ENCODE measurements at places on chromosomes 6 and 20.

GRCh38 chr20:10360878-10361277 is 73.1 kb downstream of the MKKS start:
- DNase-seq, result no peak

GRCh38 chr6:165986311-165986913 is 181.2 kb downstream of the TBXT start:
- no peak for DNase-seq

DNA sequence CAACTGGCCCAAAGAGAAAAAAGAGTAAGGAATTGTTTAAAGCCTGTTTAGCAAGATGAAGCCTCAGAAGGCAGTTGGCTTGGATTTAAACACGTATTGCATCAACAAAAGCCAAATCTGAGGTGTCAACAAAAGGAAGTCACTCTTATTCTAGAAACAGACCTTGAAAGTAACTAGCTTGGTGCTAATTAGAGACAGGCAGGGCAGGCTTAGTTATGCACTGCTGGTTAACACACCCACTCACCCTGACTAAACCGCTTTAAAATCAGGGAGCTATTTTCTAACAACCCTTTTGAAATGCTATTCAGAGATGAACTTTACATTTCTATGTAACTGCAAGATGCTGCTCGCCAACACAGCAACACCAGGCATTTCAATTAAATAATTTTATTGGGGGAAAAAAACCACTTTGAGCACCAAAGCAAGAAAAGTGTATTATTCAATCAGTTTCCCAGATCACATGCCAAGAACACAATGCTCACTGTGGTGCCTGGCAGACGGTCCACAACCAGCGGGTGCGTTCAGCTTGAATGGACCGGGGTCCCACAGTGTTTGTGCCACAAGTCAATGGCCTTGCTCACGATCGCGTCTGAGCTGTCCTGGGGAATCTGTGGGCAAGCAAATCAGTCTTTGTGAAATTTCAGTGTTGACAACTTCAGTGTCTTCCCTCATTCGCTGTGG is 23.6 kb downstream of the TBC1D7 start:
- DNase-seq, result no peak

DNA sequence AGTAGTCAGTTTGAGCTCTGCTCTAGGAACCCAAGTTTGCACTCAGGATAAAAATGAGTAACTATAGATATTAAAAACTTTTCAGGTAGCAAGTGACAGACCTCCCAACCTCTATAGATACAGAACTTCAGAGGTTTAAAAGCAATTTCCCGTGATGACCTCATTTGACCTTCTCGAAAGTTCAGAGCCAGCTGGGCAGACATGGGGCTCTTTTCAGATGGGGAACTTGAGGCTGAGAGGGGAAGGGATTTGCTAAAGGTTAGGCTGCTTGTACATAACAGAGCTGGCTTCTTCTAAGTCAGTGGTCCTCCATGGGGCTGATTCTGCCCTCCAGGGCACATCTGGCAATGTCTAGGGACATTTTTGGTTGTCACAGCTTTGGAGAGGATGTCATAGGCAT is 58.8 kb upstream of the ZNF831 start:
- no peak for DNase-seq

- DNase-seq, result no peak
These were observed 12.9 kb upstream of the CEP85L start for GRCh38 chr6:118663993-118664985.

DNA sequence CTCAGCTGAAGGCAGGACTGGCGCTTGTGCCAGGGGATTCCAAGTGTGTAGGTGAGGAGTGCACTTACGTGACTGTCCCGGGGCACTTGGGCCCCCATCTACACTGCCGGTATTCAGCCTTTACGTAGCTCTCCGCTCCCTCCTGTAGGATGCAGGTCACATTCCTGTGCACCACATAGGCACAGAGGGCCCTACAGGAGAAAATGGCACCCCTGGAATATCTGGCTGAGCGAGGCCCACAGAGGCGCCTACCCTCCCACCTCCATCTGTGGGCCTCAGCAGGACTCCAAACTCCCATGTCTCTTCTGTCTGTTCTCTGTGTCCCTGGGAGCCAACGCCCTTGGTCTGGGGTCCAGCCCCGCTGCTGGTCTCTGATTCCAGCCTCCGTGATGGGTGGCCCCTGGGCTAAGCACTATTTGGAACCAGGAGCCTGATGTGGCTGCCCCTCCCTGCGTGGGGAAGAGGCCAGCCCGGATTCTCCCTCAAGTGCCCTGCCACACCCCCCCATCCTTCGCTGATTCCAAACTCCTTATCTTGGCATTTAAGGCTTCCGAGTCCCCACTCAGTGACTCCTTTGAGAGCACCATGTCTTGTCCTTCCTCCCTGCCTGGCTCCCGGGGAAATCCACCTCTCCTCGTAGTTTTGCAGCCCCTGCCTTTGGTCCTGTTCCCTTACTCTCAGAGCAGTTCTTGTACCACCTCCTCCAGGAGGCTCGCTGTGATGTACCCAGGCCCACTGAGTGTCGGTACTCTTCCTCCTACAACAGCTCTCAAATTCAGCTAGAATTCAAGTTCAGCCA is 1.5 kb downstream of the EMILIN3 start:
- no peak for DNase-seq

DNA sequence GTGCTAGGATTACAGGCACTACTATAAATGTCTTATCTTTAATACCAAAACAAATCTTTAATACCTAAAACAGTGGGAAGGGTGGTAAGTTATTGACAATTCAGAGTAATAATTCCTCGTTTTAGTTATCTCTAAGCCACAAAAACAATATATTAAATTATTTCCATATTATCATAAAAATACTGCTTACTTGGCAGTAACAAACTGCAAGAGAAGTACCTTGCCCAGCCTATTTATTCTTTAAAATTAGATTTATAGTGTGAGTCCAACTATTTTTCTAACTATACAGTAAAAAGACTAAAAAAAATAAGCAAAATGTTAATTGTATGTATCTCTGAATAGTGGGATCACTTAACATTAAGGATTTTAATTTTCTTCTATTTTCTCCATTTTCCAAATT is 123.2 kb downstream of the HACE1 start:
- no peak for DNase-seq

GRCh38 chr6:45052325-45052724 is 275.8 kb upstream of the RUNX2 start:
- no peak for DNase-seq

DNA sequence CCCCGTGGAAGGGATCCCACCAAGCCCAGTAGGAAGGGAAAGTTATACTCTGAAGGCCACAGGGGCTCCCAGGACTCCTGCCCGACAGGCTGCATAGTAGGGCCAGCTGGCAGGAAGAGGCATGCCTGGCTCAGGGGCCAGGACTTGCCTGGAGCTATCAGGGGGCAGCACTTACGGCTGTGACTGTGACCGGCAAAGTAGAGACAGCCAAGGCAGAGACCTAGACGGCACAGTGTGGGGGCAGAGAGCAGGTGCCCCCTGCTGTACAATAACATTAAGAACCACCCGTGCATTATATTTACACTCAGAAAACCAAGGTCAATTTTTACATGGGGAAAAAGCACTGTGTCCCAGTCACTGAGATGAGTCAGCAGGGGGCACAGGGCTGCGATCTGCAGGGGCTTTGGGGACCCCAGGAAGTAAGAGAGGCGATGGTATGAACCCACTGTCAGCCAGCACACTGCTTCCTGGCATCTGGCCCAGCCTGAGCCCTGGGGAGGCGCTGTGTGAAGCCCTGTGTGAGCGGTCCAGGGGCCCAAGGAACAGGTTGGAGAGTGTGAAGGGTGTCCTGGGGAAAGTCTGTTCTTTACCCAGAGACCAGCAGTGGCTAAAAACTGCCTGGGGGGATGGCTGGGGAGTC is 9.9 kb downstream of the CCDC167 start:
- no peak for DNase-seq

GRCh38 chr6:42338744-42339222 is 112.9 kb downstream of the TRERF1 start:
- DNase-seq, result no peak

DNA sequence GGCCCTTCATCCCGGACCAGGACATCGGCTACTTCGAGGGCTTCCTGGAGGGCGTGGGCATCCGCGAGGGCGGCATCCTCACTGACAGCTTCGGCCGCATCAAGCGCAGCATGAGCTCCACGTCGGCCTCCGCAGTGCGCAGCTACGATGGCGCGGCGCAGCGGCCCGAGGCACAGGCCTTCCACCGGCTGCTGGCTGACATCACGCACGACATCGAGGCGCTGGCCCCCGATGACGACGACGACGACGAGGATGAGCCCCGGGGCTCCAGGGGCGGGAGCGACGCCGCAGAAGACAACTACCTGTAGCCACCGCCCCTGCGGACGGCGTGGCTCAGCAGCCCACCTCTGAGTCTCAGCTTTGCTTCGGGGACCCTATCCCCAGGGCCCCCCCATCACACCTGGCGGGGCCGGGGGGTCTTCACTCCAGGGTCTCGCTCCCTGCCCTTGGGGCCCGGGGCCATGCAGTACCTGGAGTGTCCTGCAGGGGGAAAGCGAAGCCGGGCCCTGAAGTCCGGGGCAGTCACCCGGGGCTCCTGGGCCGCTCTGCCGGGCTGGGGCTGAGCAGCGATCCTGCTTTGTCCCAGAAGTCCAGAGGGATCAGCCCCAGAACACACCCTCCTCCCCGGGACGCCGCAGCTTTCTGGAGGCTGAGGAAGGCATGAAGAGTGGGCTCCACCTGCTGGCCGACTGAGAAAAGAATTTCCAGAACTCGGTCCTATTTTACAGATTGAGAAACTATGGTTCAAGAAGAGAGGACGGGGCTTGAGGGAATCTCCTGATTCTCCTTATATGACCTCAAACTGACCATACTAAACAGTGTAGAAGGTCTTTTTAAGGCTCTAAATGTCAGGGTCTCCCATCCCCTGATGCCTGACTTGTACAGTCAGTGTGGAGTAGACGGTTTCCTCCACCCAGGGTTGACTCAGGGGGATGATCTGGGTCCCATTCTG is 20.8 kb upstream of the HCK start:
- DNase-seq, result peak; percentile 44

DNA sequence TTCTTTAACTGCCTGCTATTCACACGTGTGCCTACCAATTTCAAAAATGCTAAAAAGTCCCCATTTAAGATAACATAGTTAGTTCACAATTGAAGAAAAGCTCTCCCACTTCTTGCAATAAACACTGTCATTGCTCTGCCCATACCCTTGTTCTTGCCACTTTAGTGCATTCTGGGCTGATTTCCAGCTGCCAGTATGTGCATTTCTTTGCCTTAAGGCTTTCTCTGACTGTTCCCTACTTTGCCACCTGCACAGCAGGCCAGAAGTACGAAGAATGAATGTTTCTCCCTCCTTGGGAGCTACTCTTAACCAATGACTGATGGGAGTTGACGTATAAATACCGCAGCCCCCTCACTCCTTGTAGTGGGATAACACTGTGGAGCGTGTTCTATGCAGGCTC is 16.0 kb upstream of the ATRN start:
- no peak for DNase-seq

- DNase-seq, result no peak
These were observed 74.0 kb downstream of the MDGA1 start for GRCh38 chr6:37623666-37624065.

- no peak for DNase-seq
These were observed 108.6 kb upstream of the DOK5 start for GRCh38 chr20:54366669-54367344.

DNA sequence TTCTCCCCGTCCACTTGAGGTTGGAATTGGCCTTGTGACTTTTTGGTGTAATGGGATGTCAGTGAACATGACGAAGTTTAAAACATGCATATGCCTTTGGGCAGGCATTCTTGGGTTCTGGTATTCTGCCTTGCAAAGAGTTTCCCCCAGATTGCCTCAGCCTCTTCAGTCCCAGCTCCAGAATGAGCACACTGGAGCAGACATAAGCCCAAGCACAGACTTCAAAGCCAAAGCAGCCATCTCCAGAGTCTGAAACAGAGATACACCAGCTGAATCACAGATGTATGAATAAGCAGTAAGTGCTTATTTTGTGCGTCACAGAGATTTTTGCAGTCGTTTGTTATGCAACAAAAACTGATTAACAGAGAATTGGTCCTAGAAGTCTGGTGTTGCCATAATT is 546.0 kb downstream of the FRK start:
- no peak for DNase-seq

DNA sequence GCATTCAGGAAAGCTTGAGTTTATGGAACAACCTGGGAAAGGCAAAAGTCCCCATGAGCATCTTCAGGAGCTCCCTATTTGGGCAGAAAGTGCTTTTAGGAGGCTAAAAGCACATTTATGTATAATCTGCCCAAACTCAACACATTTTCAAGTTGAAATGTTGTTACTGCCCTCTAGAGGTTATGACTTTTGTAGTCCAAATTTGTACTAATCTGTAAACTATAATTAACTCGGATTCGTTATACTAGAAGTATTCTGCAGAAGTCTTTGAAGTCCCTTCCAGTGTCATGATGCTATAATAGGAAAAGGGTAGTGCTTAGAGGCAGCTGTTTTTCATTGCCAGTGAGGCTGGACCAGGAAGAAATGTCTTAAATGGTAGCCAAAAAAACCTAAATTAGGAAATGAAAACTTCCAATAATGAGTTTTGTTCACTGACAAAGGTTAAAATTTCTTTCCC is 44.8 kb upstream of the EMILIN3 start:
- no peak for DNase-seq

- DNase-seq, result peak; percentile 62
These were observed 18.9 kb downstream of the MANBAL start for GRCh38 chr20:37308086-37309050.

- peak; percentile 61 for DNase-seq
These were observed 25.1 kb upstream of the TAF8 start for GRCh38 chr6:42025066-42025844.

Data from GM12891 (cell line).